PC-3 (cell line): ENCODE measurements at places on chromosomes 16 and 17.

DNA sequence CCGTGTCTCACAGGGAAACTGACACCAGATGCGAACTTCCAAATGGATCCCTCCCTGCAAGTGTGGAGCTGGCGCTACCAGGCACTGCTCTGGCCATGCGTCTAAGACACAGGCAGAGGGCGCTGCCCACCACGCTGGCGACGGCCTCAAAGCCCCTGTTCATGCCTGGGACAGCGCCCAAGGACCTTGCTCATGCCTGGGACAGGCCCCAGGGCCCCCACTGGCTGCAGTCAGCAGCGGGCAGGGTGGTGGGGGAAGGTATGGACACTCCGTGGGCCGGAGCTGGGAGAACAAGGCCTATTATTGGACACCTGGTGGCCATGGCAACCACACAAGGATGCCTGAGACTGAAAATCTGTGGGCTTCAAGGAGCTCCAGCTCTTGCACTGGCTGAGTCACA lies 8.8 kb downstream of the ZG16B start:
- DNase-seq: peak; percentile 74

- peak; percentile 37 for DNase-seq
Measured at GRCh38 chr17:29143894-29144293, 36.3 kb downstream of the MYO18A start.

- DNase-seq: no peak
Measured at GRCh38 chr17:33972763-33973162, 282.3 kb upstream of the CCL2 start.

DNA sequence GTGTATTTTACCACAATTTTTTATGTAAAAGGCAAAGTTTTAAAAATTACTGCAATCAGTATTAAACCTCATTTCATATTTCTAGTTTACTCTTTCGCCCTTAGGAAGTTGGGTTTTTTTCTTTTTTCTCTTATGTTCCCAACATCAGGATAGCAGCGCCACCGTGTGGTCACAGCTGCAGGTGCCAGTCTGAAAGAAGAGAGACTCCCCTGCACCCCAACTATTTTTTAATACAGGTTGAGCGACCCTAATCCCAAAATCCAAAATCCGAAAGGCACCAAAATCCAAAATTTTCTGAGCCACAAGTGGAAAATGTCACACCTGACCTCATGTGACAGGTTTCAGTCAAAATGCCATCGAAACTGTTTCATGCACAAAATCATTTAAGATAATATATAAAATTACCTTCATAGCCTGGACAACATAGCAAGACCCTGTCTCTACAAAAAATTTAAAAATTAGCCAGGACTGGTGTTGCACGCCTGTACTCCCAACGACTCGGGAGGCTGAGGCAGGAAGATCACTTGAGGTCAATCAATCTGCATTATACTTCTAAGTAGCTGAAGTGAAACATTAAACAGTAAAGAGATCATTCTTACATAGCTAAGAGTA lies 21.8 kb upstream of the ASGR2 start:
- peak; percentile 76 for DNase-seq

DNA sequence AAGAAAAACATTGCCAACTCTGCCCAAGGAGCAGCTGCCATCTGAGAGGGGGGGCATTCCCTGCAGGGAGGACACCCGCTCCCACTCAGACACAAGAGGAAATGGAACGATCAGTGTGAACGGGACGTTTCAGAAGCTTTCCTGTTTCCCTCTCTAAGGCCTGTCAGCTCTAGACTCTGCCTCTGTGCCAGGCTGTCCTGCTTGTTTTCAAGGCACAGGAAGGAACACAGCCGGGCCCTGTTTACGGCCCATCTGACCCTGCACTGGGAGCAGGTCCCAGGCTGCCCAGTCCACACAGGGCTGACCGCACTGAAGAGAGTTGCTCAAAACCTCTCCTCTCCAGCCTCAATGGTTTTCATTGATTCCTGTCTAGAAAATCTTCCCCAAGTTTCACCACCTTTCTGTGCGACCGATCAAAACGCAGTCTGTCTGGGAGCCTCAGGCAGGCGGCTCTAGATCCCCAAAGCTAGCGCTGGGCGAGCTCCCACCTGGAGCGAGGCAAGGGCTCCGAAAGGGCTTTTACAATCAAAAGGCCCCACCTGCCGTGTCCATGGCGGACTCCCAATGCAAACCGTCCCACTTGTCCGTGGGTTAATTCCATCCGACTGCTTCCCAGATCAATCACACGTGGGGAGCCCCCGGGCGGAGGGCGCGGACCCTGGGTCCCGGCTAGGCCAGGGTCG lies 1.5 kb downstream of the PIEZO1 start:
- peak; percentile 27 for DNase-seq

DNA sequence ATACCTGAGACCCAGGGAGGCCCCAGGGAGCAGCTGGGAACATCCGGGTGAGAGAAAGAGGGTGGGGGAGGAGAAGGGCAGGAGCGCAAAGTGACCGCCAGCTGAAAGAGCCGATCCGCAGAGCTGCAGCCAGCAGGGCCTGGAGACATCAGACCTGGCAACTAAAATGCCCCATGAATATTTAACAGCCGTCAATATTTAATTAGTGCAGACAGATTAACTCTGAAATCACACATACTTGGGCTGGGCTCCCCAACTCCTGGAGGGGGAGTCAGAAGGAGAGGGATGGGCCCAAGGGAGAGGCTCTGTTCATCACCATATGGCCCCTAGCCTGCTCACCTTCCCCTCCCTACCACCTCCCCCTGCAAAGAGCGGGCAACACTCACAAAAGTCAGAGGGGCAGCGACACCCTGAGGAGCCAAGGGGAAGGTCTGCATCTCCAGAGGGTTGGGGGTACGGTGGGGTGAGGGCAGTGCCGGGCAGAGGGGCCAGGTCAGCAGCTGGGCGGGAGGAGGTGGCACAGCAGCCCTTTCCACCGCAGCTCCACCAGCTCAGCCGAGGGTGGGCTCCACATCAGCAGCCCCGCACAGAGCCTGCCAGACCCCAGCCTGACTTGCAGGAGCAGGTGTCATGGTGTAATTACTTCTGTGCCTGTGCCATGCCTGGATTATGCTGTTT lies 61.9 kb upstream of the CCL1 start:
- DNase-seq: no peak

- DNase-seq: peak; percentile 91
Measured at GRCh38 chr17:82418001-82418986, at the start of the genes HEXD and OGFOD3. Gene HEXD, plus strand, starts transcription at chr17:82418347. Its CDS starts 1,453 bp downstream, at chr17:82419800. Gene OGFOD3, minus strand, starts transcription at chr17:82418586. Its CDS starts 101 bp downstream, at chr17:82418485.

GRCh38 chr17:9472541-9472940 lies 103.1 kb downstream of the STX8 start:
- no peak for DNase-seq

- peak; percentile 78 for DNase-seq
Measured at GRCh38 chr17:72587773-72588511, 467.1 kb downstream of the SOX9 start.

DNA sequence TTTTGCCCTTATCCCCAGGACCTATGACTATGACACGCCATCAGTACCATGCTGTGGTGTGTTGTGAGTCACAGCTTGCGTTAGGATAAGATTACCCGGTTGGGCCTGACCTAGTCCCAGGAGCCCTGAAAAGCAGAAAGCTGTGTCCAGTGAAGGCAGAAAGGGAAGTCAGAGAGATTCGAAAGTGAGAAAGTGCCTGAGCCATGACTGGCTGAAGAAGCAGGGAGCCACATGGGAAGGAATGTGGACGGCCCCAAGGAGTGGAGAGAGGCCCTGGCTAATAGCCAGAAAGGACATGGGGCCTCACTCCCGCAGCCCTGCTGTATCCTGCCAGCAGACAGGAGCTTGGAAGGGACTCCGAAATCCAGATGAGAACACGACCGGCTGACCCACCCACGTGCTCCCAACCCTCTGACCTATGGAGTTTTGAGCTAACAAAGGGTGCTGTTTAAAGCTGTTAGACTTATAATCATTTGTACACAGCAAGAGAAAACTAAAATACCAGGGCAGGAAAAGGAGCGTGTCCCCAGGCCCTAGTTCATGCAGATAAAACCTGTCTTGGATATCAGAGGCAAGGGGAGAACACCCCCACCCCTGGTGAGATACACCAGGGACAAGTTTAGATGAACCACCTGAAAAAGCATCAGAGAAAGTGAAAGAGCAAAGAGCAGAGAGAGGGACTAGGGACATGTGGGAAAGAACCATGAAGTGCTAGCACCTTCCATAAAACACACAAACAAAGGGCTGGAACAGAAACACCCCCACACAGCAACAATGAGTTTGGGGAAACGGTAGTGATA lies 115.3 kb downstream of the SLC39A11 start:
- DNase-seq: peak; percentile 82

DNA sequence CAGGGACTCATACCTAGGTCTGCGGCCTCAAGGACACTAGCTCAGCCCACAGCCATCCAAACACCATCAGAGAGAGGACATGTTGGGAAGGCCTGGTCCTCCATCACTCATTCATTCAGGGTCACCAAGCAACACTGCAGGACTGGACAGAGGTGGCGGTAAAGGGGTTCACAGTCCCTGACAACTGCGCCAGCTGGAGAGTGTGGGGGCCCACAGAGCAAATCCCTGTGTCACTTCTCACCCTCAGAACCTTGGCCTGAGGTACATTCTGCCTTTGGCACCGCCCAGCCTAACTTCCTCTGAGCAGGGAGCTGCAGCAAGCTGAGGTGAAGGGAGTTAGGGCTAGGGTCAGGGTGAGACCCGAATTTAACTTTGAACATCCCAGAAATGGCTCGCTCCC lies 106.5 kb downstream of the COPRS start:
- no peak for DNase-seq

DNA sequence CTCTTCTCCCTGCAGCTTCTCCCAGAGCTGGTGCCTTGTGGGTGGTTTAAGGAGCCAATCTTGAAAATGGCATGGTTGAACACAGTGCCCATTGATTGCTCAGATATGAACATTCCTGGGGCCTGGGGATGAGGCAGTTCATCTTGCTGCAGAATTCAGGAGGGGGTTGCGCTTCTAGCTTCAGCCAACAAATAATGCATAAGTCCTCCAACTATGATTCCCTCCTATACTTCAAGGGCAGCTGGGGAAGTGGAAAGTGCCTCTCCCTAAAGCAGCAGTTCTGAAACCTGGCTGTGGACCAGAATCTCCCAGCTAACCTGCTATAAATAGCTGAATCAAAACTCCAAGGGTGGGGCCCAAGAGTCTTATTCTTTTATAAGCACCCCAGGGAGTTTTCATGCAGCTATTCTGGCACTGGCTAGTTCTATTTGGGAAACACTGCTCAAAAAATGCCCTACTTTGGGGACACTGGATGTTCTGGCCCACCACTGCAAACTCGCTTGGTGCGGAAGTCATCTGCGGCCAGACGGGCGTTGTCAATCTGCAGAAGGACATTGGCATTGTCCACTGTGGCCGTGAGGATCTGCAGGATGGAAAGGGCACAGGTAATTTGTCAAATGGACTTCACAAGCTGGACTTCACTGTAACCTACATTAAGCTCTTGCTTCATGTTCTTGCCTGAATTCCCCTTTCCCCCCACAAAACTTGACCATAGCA lies 130.3 kb downstream of the CCDC144A start:
- no peak for DNase-seq

- DNase-seq: peak; percentile 15
Measured at GRCh38 chr16:24950275-24950674, 64.9 kb downstream of the ARHGAP17 start.

DNA sequence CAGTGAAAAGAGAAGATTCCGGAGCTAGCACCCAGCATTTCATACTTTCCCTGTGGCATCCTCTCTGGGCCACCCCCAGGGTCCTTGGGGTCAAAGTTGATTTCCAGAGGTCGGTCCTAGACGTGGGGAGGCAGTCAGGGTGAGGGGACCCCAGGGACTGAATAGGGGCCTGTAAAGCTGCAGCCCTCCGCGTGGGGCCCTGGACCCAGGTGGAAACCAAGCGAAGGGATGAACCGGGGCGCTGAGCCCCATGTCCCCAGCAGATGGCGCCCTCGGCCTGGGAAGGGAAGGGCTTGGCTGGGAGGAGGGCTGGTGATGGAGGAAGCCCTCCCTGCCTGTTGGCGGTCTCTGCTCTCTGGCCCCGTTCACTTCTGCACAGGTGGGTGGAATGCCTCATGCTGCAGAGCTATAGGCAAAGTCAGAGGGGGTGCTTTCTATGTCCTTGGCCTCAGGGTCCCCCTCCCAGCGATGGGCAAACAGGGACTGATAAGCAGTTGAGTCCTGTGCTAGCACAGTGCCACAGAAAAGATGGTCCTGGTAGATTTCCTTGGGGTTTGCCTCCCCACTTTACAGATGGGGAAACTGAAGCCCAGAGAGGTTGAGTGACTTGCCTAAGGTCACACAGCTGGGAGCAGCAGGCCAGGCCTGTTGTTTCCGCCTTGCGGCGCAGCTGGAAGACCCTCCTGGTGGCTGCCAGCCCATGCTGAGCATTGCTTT lies 163.4 kb upstream of the CIBAR2 start:
- DNase-seq: peak; percentile 59

DNA sequence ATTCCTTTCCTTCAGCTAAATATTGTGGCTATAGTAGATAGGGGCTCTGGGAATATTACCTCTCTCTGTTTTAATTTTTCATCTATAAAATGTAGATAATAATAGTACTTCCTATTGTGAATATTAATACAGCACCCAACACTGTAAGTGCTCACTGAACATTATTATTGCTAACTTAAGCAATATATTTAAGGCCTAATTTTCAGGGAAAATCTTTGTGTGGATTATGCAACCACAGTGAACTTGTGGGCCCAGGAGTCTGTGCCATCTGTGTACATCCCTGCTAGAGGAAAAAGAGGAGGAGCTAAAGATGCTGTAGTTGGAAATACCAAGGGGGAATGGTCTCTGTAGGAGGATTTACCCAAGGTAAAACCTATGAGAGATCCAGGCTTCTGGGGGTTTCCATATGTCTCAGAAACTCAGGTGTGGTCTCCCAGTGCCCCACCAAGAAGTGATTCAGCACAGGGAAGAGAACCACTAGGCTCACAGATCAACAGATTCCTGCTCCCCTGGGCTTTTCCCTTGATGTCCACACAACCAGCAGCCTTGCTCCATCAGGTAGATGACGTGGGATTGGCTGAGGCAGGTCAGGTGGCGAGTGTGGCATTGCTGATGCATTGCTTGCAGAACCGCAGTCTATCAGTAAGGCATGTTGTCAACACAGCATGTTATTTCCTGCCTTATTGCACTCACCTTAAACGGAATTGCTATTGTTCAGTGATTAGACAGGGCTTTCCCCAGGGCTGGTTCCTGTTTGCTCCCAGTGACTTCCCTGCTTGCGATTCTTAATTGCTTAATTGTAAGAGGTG lies 1.6 kb upstream of the N4BP1 start:
- DNase-seq: no peak

GRCh38 chr16:86297866-86298757 lies 212.2 kb upstream of the FOXF1 start:
- DNase-seq: no peak

DNA sequence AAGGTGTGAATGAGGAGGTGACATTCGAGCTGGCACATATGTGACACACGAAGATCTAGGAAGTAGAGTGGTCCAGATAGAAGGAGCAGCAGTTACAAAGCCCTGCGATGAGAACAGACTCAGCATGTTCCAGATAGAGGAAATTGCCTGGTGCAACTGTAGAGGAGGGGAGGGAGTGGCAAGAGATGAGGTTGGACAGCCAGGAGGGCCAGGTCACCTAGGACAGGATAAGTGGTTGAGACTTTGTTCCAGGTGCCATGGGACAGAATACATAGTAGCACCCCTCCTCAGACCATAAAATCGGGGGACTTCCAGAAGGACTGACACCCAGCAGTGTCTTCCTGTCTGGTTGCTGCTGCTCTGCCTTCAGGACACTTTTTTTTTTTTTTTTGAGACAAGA lies 11.0 kb upstream of the CENPT start:
- DNase-seq: no peak
